ENCODE measurements at places on chromosomes 4 and X. TPM values are rescaled to one million over a fixed set of nuclear protein-coding genes. Genes with fewer than 3 reads are reported as not detected.

- DNase-seq = no peak
Observed at GRCh38 chr4:103415801-103416200, 217.7 kb upstream of the CENPE start.

DNA sequence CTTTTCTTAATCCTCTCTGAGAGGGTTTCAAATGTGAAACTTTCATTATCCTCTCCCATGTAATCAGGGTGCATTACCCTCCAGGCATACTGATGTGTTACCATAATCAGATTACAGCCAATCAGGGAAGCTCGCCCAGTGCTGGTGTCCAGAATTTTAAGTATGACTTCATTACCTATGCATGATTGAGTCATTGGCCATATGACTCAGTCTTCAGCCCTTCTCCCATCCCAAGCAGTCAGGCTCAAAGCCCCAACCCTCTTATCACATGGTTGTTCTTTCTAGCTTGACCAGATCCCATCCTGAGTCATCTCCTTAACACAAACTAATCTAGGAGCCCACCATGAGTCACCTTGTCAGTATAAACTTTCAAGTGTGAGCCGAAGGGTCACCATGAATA lies 1668.1 kb upstream of the AGA start:
- no peak for DNase-seq

The CXorf65 gene
- not detected for polyA plus RNA-seq

The MECP2 gene
- 18.5 TPM for polyA plus RNA-seq

The ATP1B4 gene
- not detected for polyA plus RNA-seq

DNA sequence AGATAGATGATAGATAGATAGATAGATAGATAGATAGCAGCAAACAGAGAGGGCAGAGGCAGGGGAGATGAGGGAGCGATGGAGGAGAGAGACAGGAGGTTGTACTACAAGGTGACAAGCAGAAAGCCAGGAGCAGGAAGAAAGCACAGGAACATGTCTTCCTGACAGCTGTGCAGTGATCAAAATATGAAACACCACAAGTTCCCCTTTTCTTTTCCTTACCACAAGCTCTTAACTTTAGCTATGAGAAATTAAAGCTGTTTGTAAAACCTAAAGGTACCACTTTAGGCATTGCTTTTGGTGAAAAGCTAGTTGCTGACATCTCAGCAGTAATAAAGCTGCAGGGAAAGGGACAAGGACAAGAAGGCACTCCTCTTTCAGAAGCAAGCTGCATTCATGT lies 9.1 kb upstream of the MAGED4B start:
- DNase-seq = no peak

Data from heart right ventricle (tissue), 16 donors.